Stimulated activated CD4-positive, alpha-beta T cell treated with anti-CD3 and anti-CD28 coated beads, Interleukin-4, amount 100 ng/mL, for 1 hour (primary cell): ENCODE measurements at places on chromosomes 3 and 15.

DNA sequence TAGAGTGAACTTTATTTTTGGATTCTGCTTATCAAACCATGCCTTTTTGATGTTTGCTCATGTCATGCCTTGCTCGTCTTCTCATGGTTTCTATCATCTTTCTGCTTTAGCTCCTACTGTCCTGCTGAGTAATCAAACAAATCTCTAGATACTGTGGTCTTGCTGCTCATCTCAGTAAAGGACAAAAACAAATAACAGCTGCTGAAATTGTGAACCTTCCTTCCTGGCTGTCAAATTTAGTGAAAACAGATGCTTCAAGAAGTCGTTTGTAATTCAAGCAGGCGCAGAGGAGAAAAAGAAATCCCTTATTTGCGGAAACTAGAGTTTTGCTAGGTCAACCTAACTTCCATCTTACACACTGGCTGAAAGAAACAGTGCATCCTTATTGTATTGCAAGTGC is 616.1 kb upstream of the ALCAM start:
- DNase-seq = no peak

DNA sequence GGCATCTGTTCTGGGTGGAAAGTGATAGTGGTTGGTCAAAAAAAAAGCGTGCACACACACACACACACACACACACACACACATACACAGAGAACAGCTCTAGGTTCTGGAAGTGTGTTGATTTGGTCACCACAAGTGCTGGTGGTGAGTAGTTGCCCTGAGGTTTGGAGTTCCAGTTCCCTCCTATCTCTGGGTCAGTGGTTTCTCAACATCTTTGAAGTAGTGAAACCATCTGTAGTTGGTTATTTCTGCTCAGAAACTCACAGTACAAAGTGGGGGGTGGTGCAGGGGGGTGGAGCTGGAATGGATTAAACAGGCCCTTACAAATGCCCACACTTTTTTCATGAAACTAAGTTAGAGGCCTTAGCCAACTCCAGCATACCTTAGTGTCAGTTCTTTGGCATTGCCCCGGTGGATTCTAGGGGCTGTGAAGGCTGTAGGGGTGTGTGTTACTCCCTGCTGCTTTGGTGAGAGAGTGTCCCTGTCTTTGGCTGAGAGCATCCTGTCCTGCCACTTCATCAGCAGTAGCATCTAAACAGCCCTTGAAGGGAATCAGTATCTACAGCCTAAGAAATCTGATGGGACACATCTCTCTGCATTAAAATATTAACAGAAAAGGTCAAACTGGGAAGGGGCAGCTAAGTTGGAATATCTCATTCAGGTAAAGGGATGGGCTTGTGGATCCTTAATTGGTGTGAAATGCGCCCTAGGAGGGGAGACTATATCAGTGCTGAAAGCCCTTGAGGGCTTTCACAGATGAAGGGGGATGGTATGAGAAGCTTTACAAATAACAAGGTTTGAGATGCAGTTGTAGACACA is 20.6 kb downstream of the SMAD3 start:
- no peak for DNase-seq

DNA sequence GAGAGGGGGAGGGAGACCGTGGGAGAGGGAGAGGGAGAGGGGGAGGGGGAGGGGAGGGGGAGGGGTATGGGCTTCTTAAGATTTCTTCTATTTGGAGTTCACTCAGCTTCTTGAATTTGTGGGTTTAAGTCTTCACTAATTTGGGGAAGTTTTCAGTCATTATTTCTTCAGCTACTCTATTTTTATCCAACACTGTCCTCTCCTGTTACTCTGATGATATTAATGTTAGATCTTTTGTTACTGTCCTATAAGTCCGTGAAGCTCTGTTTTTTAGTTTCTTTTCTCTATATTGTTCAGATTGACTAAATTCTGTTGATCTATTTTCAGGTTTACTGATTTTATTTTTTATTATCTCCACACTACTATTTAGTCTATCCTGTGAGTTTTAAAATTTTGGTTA is 351.5 kb upstream of the TPM1 start:
- DNase-seq = no peak

- no peak for DNase-seq
These were observed 19.7 kb upstream of the CGNL1 start for GRCh38 chr15:57356636-57357035.

DNA sequence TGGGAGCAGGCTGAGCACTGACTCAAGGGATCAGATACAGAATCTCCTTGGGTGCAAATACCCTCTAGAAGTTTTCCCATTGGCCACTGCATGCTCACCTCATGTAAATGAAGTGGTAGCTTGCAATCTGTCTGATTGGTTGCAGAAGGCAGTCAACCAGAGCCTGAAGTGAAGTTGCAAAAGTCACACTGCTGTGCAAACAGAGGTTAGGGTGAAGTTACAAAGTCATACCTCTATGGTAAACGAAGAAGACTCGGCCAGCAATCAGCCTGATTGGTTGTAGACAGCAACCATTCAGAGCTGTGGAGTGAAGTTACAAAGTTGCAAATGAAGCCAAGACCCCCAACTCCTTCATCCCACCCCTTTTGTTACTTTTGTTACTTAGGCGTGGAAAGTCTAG is 27.1 kb downstream of the STARD9 start:
- no peak for DNase-seq
